ENCODE measurements at places on chromosomes 3 and 15. TPM values are rescaled to one million over a fixed set of nuclear protein-coding genes. Genes with fewer than 3 reads are reported as not detected.

GRCh38 chr3:106942051-106942450 is 435.2 kb upstream of the CCDC54 start:
- no peak for DNase-seq

GRCh38 chr3:175432376-175433025 is 573.4 kb downstream of the NAALADL2 start:
- peak; percentile 49 for DNase-seq

DNA sequence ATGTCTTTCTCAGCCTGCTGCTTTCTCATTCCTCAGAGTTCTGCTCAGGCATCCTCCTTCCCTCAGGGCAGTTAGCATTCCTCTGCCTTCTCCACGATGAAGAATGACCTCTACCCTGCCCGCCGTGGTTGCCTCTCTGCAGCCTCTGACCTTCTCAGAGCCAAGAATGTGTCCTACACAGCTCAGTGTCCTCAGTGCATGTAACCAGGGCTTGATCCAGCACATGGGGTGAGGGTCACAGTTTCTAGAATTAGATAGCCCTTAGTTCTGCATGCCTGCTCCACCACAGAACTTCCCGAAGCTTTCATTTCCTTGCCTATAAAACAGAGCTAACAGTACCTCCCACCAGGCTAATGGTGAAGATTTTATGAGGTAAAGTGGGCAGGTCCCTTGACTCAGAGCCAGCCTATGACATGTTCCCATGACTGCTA is 182.1 kb downstream of the CLSTN2 start:
- DNase-seq: peak; percentile 6

GRCh38 chr3:112958811-112959560 is 15.9 kb downstream of the CD200R1 start:
- DNase-seq: no peak

GRCh38 chr3:127165694-127166485 is 27.0 kb upstream of the PRR23E start:
- no peak for DNase-seq

DNA sequence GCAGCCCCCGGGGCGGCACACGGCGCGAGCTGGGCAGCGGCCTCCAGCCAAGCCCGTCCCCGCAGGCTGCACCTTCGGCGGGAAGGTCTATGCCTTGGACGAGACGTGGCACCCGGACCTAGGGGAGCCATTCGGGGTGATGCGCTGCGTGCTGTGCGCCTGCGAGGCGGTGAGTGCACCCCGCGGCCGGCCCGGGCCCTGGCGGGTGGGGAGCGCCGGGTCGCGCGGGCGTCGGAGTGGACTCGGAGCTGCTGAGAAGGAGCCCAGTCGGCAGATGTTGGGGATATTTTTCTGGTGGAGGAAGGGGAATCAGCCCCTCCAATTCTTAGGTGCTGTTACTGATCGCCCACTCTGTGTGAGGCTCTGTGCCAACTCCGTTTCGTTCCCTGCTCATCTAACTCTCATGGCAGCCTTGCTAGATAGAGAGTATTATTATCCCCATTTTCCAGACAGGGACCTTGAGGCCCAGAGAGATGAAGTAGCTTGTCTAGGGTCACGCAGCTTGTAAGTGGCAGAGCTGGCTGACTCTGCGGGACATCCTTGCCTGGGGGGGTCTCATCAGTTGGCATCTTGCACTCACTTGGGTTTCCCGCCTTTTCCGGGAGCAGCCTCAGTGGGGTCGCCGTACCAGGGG is 890 bp downstream of the CHRD start:
- no peak for DNase-seq

DNA sequence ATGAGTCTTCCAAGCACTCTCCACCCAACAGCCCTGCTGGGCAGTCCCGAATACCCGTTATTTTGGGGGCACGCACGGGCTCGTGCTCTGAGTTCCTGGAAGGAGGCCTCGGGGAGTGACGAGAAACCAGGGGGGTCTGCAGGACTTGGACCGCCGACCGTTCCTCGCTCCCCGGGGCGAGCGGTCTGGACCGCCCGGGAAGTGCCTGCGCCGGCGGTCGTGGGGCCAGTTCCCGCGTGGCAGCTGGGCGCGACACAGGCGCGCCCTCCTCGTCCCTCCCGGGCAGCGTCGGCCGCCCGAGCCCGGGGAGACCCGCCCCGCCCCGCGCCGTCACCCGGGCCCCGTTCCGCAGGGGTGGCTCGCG is 387 bp downstream of the GNB4 start:
- peak; percentile 37 for DNase-seq

GRCh38 chr3:159263750-159264553 is 462.1 kb downstream of the MFSD1 start:
- peak; percentile 52 for DNase-seq

- DNase-seq: no peak
These were observed 304.0 kb downstream of the UACA start for GRCh38 chr15:70459312-70459711.

- DNase-seq: no peak
These were observed 27.6 kb upstream of the CNBP start for GRCh38 chr3:129211345-129211744.

- DNase-seq: no peak
These were observed 127.2 kb downstream of the ARNT2 start for GRCh38 chr15:80531388-80531787.

- no peak for DNase-seq
These were observed 120.9 kb downstream of the DTWD1 start for GRCh38 chr15:49741712-49742111.

GRCh38 chr3:41430391-41430790 is 231.1 kb downstream of the CTNNB1 start:
- no peak for DNase-seq

DNA sequence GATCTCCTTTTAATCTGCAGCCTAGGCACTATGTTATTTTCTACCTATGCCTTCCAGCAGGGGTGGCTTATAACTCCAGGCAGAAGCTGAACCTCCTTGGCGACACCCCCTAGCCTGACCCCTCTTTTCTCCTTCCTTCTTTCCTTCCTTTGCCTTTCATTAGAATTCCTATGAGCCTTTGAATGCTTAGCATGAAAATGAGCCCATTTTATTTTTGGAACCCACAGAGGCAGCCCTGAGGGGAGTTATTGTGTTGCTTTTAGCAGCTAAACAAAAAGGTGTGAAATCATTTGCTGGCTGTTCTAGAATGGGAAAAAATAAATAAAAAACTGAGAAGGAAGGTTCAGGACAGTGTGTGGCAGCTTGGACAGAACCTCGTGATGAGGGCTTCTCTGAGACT is 164.6 kb upstream of the ICE2 start:
- DNase-seq: no peak

- peak; percentile 54 for DNase-seq
These were observed 17.9 kb downstream of the LIPH start for GRCh38 chr3:185534511-185534910.

DNA sequence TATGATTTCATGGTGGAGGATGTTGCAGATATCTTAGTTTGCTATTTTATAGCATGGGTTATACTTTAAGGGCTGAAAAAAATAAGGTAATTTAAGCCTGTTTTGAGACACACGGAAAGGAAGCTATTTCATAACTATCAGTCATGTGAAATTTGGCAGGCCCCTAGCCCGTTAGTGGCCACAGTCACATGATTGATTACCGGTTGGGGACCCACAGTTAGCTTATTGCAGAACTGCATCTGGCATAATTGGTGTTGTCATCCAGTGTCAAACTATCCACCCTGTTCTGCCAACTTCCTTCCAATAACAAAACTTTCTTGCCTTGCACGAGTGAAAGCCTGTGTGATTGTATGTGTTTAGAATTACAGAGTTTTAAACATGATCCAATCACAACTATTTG is 35.2 kb downstream of the FNDC3B start:
- DNase-seq: no peak

DNA sequence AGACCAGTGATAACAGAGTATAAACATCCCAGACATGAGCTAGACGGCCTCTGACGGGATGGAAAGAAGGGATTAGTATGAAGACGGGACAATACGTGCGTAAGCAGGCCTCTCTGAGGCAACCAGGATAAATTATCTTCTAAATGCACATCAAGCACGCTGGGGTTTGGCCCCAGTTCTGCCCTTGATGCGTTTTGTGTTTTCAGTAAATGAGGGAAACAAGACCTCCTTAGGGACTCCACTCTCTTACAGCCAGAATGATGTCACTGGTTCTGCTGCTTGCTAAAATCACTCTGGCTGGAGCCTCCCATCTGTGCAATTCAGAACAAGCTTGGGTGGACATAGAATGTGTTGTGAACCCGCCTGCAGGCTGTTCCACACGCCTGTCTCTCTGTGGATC is 156.0 kb upstream of the MCTP2 start:
- peak; percentile 93 for DNase-seq

DNA sequence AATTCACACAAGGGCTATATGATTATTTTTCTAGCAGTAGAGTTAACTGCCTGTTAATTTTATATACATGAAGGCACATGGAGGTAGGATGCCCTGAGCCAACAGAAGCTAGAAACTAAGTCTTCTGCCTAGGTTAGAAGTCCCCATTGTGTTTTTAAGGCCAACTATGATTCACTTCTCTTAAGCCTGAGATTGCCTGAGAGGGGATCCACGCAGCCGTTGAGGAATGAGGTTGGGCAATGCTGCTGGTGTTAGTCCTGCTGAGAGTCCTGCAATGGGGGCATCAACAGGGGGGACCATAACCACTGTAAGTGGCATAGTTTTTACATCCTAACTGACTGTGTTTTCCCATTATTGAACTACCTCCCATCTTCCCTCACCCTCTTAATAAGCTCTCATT is 60.1 kb upstream of the PFN2 start:
- no peak for DNase-seq

- peak; percentile 77 for DNase-seq
These were observed 15.6 kb downstream of the SMAD3 start for GRCh38 chr15:67080900-67081431.

- peak; percentile 26 for DNase-seq
These were observed 531 bp downstream of the LZTFL1 start for GRCh38 chr3:45841420-45841756.

- peak; percentile 12 for DNase-seq
These were observed 1.3 kb downstream of the GOLGA8A start for GRCh38 chr15:34436126-34436955.

DNA sequence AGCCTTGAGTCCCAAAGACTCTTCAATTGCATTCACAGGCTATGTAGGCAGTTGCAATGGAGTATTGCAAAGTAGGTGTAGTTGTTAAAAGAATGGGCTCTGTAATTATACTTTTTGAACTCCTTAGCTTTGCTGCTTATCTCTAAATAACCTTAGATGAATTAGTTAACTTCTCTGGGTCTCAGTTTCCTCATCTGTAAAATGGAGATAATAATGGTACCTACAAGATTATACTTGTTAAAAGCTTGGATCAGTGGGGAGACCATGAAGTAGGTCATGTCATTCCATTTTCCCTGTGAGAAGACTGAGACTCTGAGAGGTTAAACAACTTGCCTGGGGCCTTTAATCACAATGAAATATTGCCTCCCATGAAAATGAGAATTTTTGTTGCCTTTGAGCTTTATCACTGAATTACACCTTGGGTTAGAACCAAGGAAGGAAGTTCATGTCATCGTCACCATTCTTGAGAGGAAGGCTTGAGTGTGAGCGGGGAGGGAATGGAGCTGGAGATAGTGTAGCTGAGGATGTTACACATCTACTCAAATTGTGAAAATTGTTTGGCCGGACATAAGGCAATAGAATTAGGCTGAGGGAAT is 38.1 kb downstream of the CTDSPL start:
- no peak for DNase-seq

GRCh38 chr3:38634111-38634510 is 15.4 kb downstream of the SCN5A start:
- peak; percentile 11 for DNase-seq

DNA sequence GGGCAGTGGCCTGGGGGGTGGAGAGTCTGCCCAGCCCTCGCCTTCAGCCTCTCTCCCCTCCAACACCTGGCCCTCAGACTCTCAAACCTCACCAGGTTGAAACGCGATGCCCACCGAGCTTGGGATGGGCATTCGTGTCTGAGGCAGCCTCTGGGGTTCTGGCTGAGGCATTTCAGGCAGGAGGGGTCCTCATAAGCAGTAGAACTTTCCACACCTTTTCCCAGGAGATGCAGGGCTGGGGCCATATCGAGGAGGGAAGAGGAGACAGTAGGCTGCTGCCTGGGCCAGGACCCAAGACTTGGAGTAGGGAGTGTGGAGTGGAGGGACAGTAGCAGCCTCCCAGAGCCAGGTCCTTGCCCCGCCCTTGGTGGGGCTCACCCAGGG is 24.6 kb downstream of the ACAA1 start:
- DNase-seq: no peak

GRCh38 chr3:149080011-149080698 is 6.2 kb downstream of the HLTF start:
- DNase-seq: peak; percentile 27

GRCh38 chr3:173008978-173009377 is 132.1 kb downstream of the SPATA16 start:
- DNase-seq: no peak

GRCh38 chr3:69385123-69385722 is 665 bp downstream of the FRMD4B start:
- DNase-seq: no peak

DNA sequence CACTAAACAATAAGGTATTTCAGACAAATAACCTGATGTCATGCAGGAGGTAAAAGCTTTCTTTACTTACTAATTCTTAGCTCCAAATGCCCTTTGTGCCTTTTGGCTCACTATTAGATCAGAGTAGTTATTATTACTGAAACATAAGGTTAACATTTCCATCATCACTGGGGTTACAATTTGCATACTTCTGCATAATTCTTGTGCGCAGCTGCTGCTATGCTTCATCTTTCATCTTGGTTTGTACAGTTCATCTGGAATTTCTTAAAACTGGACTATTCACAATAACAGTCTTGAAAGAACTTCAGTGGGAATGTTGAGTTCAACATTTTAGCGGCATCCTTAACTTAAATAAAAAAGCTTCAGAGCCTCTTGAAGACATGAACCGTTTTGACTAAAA is 383.2 kb upstream of the ADAMTS9 start:
- no peak for DNase-seq

DNA sequence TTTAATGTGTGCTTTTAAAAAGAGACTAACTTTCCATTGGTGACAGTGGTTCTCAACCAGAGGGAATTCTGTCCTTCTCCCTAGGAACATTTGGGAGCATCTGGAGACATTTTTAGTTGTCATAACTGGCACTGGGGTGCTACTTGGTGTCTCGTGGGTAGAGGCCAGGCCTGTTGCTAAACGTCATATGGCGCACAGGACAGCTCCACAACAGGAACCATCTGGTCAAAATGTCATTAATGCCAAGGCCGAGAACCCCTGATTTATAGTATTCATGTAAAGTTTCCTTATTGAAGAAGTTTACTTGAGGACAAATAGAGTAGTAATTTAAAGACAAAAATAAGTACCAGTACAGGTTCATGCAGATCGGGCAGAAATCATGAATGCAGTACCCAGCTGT is 164.2 kb downstream of the FEZF2 start:
- no peak for DNase-seq

CHCHD4 gene
- total RNA-seq: 7.4 TPM

TMC3 gene
- not detected for total RNA-seq

LRRIQ4 gene
- not detected for total RNA-seq

AGTR1 gene
- 1.6 TPM for total RNA-seq

AADACL2 gene
- total RNA-seq: not detected

PRICKLE2 gene
- 36.3 TPM for total RNA-seq

LRRC31 gene
- total RNA-seq: not detected

UCN2 gene
- total RNA-seq: 6.0 TPM

PXYLP1 gene
- total RNA-seq: 3.2 TPM

SPATA12 gene
- total RNA-seq: not detected

UNC13C gene
- not detected for total RNA-seq

ARGFX gene
- not detected for total RNA-seq

Measured in fibroblast of villous mesenchyme (primary cell).